ENCODE measurements at places on chromosomes 4 and X.

- DNase-seq = no peak
Observed at GRCh38 chr4:141511055-141511454, 125.3 kb upstream of the IL15 start.

GRCh38 chr4:8079031-8079885, 79.4 kb downstream of the ABLIM2 start:
- DNase-seq = no peak

DNA sequence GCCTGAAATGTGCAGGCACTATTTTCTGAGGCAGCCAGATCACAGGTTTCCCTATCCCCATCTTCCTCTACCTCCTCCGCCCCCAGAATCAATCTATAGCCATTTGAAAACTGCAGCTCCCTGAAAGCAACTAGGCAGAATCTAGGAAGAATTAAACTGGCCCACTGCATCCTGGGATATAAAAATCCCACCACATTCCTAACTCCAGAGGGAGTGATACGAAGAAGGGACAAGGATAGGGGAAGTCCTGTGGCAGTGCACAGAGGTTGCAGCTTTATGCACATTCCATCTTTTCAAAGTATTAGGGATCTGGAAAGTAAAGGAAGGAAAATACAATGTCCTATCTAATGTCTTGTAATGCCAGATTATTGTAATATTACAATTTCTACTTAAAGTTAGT, 18.3 kb upstream of the HERC3 start:
- no peak for DNase-seq

DNA sequence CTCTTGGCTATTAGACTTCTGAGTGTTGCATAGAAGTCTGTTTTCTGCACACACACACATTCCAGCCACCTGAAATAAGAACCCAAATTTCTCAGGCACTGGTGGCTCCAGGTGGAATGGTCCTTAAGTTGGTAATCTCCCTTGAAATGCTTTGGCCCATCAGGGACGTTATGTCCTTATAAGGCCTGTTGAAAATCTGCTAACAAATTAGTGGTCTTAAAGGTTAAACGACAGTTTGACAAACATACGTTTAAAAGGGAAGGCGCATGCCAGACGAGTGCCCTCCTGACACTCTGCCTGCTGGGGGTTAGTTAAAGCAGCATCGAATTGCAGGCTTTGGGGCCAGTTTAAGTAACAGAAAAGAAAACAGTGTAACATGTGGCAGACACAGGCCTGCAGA, 125.0 kb downstream of the TBX22 start:
- DNase-seq = no peak

DNA sequence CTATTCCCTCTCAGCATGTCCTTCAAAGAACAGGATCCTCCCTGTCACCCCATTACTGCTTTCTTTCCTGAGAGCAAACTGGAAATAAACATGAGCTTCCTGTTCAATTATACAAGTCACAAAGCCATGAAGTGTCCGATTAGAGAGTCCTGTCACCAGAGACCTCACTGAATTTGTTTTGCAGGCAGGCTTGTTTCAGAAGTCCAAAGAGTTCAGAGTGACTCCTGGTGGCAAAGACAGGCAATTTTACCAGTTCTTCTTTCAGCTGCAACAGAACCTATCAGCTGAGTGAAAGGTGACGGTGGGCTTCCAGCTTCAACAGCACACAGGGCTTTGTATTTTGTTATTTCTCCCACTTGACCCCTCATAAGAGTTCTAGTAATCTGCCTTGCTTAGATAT, 6.4 kb downstream of the ELK1 start:
- no peak for DNase-seq

- no peak for DNase-seq
Observed at GRCh38 chrX:110268886-110269285, 49.0 kb downstream of the AMMECR1 start.

DNA sequence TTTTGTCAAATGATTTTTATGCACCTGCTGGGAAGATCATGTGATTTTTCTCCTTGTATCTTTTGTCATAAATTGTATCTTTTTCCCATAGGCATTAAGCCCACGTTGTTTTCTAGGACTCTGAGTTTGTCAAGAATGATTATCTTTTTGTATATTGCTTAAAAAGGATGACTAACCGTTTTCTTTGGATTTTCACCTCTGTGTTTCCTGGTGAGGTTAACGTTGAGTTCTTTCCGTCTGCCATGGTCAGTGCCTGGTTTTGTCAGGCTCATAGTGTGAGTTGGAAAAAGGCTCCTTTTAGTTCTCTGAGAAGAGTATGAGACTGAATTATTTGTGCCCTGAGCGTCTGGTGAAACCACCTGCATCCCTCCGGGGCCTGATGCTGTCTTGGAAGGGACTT, 21.9 kb downstream of the PCGF3 start:
- no peak for DNase-seq

DNA sequence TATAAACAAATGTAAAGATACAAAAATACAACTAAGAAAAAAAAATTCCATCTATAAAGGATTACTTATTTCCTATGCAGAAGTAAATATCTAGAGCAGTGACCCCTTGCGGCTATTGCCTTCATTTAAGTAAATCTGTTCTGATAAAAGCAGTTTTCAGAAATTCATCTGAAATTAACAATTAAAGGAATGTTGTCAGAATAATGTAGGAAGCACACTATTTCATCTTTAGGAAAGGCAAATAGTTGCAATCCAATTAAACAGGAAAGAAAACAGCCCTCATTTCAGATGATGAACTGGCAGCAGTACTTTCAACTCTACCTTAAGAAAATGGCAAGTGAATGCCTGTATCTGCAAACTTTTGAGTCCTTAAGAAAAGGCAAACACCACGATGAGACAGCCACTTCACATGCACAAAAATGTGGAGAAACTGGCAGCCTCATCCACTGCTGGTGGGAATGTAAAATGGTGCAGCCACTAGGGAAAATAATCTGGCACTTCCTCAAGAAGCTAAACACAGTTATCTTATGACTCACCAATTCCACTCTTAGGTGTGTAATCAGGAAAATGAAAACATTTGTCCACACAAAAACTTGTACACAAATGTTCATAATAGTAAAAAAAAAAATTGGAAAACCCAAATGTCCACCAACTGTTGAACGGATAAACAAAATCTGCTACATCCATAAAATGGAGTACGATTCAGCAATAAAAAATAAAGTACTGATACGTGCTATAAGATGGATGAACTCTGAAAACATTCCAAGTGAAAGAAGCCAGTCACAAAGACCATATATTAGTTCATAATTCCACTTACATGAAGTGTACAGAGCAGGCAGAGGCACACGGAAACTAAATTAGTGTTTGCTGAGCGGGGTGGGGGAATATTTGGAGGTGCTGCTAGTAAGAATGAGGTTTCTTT, 2.0 kb upstream of the THAP9 start:
- DNase-seq = no peak

- no peak for DNase-seq
Observed at GRCh38 chr4:6492861-6493657, 20.6 kb upstream of the PPP2R2C start.

DNA sequence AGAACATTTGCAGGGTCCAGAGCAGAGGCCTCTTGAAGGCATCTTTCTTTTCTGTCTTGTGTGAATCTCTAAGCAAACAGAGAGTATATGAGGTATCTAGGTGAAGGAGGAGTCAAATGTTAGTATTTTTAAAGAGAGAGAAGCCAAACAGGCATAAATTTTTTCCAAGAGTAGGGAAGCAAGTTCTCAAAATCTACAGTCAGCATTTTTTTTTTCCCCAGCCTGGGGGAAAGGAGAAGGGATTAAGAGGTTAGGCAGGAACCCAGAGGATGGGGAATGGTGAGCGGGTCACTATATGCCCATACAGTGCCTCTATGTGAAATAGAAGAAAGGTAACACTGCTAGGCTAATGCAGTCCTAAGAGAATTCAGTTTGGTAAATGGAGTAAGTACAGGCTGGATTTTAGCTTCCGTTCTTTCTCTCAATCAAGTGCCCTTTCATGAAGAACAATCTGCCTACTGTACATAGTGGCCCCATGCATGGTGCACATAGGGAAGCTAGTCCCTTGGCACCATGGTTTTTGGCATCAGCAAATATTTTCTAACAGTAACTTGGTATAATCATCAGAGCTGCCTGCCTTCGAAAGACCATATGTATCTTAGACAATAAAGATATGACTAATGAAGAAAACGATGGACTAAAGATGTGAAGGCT, 163.1 kb upstream of the MAB21L2 start:
- no peak for DNase-seq

- no peak for DNase-seq
Observed at GRCh38 chr4:40881851-40882250, 132.1 kb downstream of the NSUN7 start.

GRCh38 chrX:150465881-150466775, 102.3 kb upstream of the MTM1 start:
- DNase-seq = no peak

DNA sequence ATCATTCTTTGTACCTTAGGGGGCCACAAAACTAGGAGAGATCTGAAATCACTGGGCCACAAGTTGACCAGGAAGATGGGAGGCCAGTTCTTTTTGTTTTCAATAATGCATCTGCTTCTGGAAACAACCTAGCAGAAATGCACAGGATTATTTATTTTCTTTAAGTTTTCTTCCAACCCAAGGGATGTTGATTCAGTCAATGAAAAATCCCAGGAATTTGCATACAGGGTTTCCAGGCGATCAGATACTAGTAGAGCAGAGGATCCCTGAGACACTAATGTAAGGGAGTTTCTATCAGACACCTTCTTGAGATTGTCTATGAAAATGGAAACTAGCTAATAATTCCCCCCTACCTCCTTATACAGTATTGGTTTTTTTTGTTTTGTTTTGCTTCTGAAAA, 7.4 kb downstream of the ATOH1 start:
- DNase-seq = no peak

GRCh38 chr4:167290678-167291077, 56.4 kb upstream of the SPOCK3 start:
- DNase-seq = no peak

DNA sequence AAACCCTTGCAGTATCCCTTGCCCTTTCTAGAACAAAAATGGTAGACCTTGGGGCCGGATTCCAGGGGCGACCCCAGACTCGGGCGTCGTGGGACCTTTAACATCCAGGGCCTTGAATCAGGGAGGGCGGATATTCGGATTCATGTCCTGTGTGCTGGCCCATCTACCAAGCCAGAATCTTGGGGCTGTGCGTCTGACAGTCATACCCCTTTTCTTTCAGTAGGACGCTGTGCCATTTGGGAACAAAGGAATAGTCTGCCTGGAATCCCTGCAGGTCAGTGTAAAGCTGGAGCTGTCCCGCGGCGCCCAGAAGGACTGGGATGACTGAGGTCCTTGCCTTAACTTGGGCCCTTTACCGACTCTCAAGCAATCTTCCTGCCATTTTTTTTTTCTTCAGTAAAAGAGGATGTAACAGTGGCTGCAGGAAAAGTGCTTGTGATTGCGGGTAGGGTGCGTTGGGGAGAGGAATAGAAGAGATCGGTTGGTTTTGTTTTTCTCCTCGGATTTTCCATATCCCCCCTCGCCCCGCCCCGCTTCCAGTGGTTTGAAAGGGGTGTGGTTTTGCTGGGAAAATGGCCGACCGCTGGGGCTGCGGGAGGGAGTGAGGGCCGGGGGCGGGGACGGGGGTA, 518 bp downstream of the ARMCX1 start:
- DNase-seq = no peak

GRCh38 chr4:1231637-1232360, 17.1 kb downstream of the CTBP1 start:
- DNase-seq = no peak

GRCh38 chr4:69957209-69957608, 8.3 kb downstream of the CSN2 start:
- no peak for DNase-seq

DNA sequence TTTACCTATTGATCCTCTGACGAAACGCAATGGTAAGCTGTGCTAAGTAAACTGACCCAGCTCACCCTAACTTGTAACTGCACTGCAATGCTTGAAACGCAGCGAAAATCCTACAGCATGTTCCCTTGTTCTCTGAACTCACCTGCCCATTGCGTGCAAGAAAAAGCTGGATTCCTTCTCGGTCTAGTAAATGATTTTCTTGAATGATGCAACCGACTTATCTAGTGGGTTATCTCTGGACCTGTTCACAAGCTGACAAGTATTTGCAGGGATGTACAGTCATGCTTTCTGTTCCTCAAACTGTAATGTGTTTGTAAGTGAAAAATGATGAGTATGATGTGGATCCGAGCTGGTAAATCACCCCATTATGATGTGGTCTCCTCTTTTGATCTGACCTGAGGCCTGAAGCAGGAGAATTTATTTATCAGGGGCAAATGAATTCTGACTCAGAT, 140.1 kb downstream of the BTC start:
- no peak for DNase-seq

DNA sequence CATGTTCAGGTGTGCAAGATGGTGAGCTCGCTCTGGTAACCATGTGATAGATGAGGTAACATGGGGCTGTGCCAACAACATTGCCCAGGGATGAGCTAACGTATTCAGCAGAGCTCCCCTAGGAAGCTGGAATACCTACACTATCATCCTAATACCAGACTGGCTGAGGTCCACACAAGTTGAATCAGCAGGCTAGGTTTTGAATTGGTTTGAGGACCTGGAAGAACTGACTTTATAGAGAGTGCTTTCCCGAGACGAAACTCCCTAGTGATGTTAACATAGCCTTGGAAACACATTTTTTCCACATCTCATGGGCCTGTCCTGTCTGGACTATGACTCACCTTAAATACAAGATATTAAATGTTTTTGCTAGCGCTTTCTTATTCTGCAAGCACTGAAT, 56.7 kb downstream of the IGFBP7 start:
- no peak for DNase-seq

DNA sequence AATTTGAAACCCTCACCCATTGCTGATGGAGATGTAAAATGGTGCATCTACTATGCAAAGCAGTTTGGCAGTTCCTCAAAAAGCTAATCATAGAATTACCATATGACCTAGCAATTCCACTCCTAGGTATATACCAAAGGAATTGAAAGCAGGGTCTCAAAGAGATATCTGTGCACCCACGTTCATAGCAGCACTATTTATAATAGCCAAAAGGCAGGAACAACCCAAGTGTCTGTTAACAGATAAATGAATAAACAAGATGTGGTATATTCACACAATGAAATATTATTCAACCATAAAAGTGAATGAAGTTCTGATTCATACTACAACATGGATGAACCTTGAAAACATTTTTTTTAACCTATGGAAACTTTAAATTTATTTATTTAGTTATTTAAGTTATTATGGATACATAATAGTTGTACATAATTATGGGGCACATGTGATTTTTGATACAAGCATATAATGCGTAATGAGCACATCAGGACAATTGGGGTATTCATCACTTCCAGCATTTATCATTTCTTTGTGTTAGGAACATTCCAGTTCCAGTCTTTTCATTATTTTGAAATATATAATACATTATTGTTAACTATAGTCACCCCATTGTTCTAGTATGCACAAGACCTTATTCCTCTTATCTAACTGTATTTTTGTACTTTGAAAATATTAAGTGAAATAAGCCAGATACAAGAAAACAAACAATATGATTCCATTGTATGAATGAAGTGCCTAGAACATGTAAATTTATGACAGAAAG, 205.6 kb upstream of the CNKSR2 start:
- no peak for DNase-seq

GRCh38 chr4:43103048-43103447, 210.5 kb downstream of the GRXCR1 start:
- DNase-seq = no peak
